Gastroesophageal sphincter (tissue), 4 donors: ENCODE measurements at places on chromosomes 11 and 22. TPM values are rescaled to one million over a fixed set of nuclear protein-coding genes. Genes with fewer than 3 reads are reported as not detected.

YPEL4 gene
- 1.2 TPM for total RNA-seq

PLAAT4 gene
- 18.0 TPM for total RNA-seq

RAG1 gene
- 0.13 TPM for total RNA-seq

OR5P2 gene
- not detected for total RNA-seq

SPON1 gene
- total RNA-seq, result 11.0 TPM

RPS3 gene
- total RNA-seq, result 836 TPM

TRIM6 gene
- 1.9 TPM for total RNA-seq

GRCh38 chr11:134425413-134425812 is 13.4 kb upstream of the B3GAT1 start:
- no peak for ATAC-seq

DNA sequence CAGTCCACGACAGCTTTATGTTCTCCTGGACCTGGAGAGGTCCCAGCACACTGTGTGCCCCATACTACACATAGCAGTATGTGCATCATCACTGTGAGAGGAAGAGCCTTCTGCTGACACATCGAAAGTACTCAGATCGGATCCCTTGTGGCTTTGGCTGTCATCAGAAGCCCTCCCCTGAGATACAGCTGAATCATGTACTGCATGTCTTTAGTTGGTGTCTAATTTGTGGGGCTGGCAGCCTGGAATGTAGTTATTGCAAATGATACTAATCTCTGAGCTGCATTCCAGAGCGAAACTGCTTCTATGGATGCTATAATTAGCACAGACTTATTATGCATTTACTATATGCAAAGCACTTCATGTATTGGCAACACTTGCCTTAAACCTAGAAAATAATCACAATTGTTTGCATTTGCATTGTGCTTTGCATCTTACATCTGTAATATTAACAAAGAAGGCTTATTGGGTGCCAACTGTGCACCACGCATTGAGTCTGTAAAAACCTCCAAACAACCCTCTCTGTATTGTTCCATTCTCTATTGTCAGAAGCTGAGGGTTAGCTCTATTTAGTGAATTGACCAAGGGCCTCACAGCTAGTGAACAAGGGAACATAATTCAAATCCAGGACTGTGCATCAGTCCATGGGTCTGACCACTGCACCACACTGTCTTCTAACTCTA is 89.2 kb upstream of the CRTAM start:
- ATAC-seq, result peak; percentile 82

GRCh38 chr11:69575296-69576068 is 65.5 kb upstream of the CCND1 start:
- no peak for ATAC-seq

DNA sequence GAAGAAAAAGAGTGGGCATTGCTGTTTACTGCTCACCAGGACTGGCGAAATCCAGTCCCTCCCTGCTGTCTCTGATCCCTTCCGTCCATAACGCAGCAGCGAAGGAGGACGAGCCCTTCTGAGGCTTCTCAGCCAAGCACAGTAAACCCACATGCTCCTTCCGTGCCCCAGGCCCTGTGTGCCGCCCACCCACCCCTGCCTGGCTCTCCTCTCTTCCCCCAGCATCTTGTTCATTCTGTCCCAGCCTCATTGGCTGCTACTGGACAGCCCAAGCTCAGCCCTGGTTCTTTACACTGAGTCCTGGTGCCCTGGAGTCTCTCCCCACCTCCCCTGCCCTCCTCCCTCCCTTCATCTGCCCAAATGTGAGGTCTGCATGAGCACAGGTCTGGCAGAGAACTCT is 559.7 kb downstream of the BRD1 start:
- no peak for ATAC-seq

GRCh38 chr11:129881570-129882170 is 13.7 kb downstream of the NFRKB start:
- ATAC-seq, result no peak

GRCh38 chr11:9314291-9315077 is at the start of gene TMEM41B:
Gene TMEM41B (minus strand): TSS chr11:9314593. CDS start chr11:9314441, 152 bp downstream.
- peak; percentile 99 for ATAC-seq

DNA sequence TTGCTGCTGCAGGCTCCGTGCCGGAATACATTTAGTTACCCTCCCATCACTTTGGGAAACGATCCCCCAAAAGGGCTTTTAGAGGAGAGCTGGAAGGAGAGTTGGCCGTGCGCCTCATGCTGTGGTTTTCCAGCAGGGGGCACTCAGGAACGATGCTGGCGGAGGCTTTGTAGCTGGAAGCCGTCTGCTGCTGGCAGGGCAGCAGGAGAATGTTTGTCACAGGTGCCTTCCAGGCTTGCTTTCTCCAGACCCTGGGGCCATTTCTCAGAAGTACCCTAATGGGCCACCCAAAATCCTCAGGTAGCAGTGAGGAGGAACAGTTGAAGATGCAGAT is 30.0 kb upstream of the CABP7 start:
- peak; percentile 37 for ATAC-seq

GRCh38 chr11:69839516-69839915 is 20.3 kb upstream of the FGF3 start:
- no peak for ATAC-seq

DNA sequence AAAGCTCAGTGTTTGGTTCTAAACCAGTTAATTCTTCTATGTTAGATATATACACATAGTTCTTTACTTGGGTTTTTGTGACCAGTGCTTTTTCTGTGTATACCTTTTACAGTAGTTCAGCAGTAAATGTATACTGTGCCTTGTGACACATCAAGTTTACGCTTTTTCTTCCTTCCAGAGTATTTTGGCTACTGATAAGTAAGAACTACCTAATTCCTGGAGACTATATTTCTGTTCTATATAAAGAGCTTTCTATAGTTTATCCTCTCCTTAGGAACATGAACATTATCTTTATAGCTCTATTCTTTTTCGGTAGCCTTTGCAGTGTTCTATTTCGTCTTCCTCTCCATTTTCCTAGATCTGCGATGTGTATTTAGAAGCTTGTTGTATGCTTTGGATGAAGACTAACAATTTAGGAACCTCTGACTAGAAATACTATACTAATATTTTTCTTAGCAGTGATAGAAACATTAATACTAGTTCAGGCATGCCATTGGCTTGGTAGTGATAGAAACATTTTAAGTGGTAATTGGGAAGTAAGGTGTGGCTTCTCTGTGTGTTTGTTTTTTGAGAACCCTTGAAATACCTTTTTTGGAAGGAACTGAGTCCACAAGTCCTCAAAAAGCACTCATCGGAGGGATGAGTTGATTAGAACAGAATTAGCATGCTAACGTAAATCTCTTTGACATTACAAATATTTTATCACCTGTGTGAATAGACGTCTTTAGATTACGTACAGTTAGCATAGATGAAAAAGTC is 74.6 kb downstream of the ARHGEF12 start:
- no peak for ATAC-seq

- no peak for ATAC-seq
Measured at GRCh38 chr22:33401291-33401690, 343.1 kb upstream of the SYN3 start.

GRCh38 chr11:92841719-92842118 is 127.7 kb upstream of the MTNR1B start:
- no peak for ATAC-seq

DNA sequence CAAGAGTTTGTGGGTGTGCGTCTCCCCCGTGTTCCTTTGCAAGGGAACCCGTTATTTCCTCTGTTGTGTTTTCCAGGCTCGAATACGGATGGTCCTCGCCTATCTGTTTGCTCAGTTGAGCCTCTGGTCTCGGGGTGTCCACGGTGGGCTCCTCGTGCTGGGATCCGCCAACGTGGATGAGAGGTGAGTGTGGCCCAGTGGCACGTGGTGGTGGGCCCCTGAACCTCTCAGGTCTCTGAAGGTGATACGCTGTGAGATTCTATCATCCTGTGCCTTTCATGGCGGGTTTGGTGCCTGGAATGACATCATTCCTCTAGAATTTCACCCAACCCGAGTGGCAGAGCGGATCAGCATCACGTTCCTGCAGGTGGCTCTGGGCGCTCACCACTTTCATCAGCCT is 32.5 kb downstream of the NADSYN1 start:
- ATAC-seq, result no peak

GRCh38 chr22:38494498-38494897 is 11.6 kb downstream of the DDX17 start:
- no peak for ATAC-seq

GRCh38 chr11:113730887-113731726 is 25.0 kb upstream of the TMPRSS5 start:
- ATAC-seq, result no peak

- no peak for ATAC-seq
Measured at GRCh38 chr11:5239046-5239445, 4.8 kb upstream of the HBD start.

DNA sequence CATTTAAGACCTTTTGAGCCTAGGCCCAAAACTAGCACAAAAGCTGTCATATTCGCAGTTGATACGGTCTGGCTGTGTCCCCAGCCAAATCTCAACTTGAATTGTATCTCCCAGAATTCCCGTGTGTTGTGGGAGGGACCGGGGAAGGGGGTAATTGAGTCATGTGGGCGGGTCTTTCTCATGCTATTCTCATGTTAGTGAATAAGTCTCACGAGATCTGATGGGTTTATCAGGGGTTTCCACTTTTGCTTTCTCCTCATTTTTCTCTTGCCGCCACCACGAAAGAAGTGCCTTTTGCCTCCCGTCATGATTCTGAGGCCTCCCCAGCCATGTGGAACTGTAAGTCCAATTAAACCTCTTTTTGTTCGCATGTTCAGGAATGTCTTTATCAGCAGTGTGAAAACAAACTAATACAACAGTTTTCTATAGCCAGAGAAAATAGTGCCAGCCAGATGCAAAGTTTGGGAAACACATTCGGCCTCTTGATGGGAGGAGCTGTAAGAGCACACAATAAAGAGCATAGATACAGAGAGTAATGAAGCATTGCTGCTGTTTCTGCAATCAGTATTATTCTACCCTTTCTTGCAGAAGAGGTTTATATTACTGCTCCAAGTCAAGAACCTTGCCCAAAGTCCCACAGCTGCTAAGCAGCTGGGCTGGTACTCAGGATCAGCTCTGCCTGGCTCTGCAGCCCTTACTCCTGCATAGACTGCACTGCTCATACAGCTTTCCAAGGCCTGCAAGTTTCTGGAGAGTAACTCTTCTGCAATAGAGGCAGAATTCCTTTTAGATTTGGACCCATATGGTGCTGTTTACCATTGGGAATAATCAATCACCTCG is 2.0 kb upstream of the ZNF195 start:
- no peak for ATAC-seq

- no peak for ATAC-seq
Measured at GRCh38 chr11:130525307-130525706, 76.9 kb downstream of the ADAMTS15 start.

DNA sequence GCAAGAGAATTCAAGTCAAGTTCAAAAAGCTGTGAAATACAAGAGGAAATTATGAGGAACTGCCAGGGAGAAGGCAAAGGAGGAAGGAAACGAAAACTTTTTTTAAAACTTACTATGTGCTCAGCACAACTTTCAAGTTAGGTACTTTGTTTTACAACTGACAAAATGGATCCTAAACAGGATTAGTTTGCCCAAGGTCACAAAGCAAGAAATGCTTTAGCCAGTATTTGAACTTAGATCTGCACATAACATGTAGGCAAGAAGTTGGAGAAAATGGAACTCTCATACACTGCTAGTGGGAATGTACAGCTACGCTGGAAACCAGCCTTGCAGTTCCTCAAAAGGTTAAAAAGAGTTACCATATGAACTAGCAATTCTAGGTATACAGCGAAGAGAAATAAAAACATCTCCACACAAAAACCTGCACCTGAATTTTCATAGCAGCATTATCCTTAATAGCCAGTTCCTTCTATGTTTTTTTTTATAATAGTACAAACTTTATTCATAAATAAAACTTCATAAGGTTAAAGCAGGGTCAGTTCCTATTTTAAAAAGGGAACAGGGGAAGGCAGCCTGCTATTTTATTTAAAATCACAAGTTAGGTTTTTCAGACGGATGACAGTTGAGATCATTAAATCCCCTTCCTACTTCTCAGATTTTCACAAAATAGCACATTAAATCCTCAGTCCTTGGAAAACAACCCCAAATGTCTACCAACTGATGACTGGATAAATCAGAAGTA is 19.2 kb downstream of the DDX6 start:
- no peak for ATAC-seq

- peak; percentile 92 for ATAC-seq
Measured at GRCh38 chr11:10792385-10793068, 16.2 kb downstream of the EIF4G2 start.

DNA sequence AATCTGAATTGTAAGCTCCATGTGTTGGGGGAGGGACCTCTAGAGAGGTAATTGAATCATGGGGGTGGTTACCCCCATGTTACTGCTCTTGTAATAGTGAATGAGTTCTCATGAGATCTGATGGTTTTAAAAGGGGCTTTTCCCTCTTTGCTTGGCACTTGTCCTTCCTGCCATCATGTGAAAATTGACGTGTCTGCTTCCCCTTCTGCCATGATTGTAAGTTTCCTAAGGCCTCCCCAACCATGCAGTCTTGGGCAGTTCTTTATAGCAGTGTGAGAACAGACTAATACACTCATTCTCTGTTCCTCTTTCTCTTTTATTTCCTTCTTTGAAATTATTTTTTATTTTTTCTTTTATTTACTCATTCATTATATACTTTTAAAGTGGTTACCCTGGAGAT is 239.4 kb downstream of the CSNK2A3 start:
- no peak for ATAC-seq

- ATAC-seq, result peak; percentile 45
Measured at GRCh38 chr22:50270666-50271394, 650 bp upstream of the MAPK11 start.

- no peak for ATAC-seq
Measured at GRCh38 chr11:5626196-5626595, 1.4 kb downstream of the TRIM34 start.
